ENCODE measurements at places on chromosomes 16 and 17.

GRCh38 chr17:72987166-72987565, 105.3 kb downstream of the SLC39A11 start:
- no peak for DNase-seq

- no peak for DNase-seq
Observed at GRCh38 chr17:30599428-30600059, 122.3 kb downstream of the GOSR1 start.

DNA sequence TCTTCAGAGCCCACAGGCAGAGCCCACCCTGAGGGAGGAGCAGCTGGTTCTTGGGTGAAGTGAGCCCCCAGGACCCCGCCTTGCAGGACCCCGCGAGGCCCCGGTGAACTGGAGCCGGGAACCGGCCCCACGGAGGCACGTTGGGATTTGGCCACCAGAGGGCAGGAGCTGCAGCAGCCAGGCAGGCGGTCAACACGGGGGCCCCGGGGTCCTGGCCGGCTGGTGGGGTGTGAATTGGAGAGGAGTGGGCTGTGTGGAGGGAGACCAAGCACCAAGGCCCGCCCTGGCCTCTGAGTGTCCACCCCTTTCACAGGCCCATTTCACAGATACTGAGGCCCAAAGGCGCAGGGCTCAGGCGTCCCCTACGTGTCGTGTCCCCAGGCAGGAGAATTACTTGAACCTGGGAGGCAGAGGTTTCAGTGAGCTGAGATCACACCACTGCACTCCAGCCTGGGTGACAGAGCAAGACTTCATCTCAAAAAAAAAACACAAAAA, 2.2 kb downstream of the DPEP1 start:
- DNase-seq: no peak

- DNase-seq: no peak
Observed at GRCh38 chr17:50721194-50722010, 2.0 kb downstream of the LUC7L3 start.

- no peak for DNase-seq
Observed at GRCh38 chr16:35221482-35222185, 1762.2 kb downstream of the TP53TG3F start.

DNA sequence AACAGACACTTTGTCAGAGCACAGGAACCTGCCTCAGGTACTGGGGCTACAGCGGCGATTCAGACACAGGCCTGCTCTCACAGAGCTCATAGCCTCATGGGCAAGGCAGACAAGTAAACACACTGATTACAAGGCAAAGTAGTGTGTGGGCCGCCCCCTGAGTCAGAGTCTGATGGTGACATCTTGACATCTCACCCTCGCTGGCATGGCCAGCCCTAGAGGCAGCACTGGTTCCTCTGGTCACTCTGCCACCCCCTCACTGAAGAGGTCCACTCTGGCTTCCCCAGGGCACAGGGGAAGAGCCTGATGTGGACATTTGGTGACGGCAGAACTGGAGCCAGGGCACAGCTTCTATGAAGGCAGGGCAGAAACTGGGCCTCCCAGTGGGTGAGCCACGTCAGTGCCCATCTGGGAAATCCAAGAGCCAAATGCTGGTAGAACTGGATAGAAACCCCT, 32.9 kb upstream of the TOB1 start:
- no peak for DNase-seq

DNA sequence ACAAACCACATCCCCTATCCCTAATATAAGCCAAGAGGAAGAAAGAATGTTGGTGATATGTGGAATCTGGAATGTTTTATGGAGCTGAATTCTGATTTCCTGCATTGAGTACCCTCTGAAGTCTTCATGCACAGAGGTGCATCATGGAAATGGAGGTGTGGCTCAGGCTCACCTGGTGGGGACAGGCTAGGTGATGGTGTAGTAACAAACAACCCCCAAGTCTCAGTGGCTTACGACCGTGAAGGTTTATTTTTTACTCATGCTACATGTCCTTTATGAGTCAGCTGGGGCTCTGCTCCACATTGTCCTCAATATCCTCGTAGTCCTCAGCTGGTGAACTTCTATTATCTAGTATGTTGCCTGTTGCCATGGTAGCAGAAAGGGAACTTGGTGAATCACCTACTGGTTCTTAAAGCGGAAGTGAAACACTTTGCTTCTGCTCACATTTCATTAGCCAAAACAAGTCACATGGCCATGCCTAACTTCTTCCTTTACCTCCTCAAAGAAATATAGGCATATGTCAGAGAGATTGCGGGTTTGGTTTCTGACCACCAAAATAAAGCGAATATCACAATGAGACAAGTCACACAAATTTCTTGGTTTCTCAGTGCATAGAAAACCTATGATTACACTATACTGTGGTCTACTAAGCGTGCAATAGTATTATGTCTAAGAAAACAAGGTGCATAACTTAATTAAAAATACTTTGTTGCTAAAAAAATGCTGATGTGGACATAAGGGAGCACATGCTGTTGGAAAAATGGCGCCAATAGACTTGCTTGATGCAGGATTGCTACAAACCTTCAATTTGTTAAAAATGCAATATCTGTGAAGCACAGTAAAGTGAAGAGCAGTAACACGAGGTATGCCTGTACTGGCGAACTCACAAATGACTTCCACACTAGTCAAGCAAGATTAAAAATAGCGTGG, at the start of gene PMFBP1:
Gene PMFBP1 (minus strand): TSS at position 51 of the 930 bp plus-strand sequence. CDS start 947 bp downstream, outside the sequence.
- no peak for DNase-seq

GRCh38 chr17:41775394-41776226, 10.9 kb downstream of the JUP start:
- DNase-seq: no peak

DNA sequence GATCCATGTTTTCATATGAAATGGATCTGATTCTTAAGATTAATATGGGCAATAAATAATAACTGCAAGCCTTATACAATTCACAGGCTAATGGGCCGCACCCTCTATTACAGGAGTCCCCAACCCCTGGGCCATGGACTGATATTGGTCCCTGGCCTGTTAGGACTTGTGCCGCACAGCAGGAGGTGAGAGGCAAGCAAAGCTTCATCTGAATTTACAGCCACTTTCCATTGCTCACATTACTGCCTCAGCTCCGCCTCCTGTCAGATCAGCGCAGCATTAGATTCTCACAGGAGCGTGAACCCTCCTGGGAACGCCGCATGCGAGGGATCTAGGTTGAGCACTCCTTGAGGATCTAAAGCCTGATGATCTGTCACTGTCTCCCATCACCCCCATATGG, 26.8 kb downstream of the METTL16 start:
- DNase-seq: no peak

DNA sequence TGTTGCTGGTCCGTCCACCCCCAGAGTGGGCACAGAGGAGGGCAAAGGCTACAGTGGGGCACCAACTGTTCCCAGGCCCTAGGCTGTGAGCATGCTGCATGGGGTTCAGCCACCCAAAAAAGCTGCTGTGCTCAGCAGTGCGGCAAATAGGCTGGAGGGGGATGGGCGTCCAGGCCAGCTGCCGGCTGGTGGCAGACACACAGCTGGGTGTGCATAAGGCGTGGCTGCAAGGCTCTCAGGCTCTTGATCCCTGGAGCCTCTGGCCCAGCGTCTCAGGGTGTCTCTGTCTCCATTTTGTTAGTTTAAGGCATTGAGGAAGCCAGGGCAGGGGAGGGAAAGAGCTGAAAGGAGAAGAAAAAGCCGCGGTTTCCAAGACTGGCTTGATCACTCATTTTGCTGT, 8.8 kb downstream of the RPL19 start:
- DNase-seq: no peak

GRCh38 chr16:3133844-3134243, 985 bp upstream of the ZNF213 start:
- no peak for DNase-seq

- DNase-seq: no peak
Observed at GRCh38 chr17:37700881-37701280, 44.0 kb downstream of the HNF1B start.

GRCh38 chr16:72105978-72106377, 12.3 kb downstream of the DHX38 start:
- no peak for DNase-seq

DNA sequence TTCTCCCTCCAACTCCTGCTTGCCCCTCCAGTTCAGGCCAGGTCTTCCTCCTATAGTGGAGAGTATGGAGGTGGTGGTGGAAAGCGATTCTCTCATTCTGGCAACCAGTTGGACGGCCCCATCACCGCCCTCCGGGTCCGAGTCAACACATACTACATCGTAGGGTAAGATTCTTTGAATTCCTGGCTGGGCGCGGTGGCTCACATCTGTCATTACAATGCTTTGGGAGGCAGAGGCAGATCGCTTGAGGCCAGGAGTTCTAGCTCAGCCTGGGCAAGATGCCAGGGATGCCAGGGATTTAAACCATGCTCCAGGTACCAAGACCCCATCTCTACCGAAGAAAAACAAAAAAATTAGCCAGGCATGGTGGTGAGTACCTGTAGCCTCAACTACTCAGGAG, 1.4 kb downstream of the ZG16 start:
- DNase-seq: no peak

DNA sequence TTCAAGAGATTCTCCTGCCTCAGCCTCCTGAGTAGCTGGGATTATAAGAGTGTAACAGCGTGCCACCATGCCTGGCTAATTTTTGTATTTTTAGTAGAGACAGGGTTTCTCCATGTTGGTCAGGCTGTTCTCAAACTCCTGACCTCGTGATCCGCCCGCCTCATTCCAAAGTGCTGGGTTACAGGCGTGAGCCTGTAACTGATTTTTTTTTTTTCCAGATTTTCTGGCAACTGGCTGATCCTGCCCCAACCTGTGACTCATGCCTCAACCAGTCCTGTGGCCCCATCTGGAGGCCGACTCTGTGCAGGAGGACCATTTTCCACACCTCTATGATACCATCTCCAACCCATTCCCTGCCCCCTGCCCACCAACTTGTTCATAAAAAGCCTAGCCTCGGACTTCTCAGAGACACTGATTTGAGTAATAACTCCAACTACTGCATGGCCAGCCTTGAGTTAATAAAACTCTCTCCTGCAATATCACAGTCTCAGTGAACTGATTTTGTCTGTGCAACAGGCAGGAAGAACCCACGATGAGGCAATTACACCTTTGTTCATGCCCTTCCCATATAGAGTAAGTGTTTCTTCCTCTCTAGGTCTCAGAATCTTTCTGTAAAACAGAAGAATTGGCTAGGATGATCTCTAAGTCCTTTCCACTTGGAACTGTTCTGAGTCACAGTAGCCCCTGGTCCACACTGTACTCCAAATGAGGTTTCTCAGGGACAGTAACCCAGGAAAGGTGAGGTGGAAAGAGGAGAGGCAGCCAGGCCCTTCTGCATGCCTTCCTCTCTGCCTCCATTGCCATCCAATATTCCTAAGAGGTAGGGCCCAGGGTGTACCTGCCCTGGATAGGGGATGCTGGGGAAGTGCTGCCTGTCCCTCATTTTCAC, 8.8 kb upstream of the CNOT1 start:
- no peak for DNase-seq

DNA sequence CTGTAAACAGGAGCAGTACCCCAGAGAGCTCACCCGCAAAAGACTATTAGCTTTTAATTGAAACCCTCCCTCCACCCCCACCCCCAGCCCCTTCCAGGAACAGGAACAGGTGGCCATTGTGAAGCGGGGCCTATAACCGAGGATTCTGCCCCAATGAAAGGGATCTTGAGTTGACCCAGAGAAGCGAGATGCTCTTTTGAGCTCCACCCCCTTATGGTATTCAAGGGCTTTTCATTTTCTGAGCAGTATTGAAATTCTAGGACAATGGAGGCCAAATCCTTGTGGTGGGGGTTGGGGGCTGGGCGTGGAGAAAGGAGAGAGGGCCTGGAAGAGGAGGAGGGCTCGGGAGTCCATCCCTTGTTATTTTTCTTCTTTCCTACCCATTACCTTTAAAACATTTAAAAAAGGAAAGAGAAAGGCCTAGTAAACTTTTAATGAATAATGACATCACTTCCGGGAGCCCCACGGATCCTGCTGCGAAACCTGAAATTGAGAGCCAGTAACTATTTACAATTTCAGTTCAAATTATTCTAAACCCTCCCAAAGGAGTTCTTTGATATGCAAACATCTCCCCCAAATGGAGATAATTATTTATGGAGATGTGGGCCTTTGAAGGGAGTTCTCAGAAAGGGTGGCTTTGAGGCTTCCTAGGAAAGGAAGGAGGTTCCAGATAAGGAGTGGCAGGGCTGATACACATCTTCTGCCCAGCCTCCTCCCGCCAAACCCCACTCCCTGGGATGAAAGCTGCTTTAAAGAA, 30.5 kb downstream of the HS3ST3B1 start:
- no peak for DNase-seq

GRCh38 chr16:59046335-59046734, 312.2 kb upstream of the GOT2 start:
- no peak for DNase-seq

DNA sequence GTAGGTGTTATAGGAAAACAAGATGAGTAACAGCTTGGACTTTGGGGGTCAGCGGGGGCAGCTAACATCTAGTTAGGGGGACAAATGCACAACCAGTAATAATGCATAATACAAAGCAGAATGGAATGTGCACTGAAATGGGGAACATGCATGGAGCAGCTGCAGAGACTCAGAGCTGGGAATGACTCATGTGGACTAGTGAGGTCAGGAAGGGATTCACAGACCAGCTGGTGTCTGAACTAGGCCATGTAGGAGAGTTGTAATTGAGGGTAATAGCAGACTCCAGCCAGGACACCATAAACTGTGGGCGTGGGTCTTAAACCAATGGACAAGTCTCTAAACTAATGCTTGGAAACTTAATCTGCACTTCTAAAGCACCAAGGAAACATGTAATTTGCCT, 176.8 kb upstream of the ASIC2 start:
- no peak for DNase-seq

DNA sequence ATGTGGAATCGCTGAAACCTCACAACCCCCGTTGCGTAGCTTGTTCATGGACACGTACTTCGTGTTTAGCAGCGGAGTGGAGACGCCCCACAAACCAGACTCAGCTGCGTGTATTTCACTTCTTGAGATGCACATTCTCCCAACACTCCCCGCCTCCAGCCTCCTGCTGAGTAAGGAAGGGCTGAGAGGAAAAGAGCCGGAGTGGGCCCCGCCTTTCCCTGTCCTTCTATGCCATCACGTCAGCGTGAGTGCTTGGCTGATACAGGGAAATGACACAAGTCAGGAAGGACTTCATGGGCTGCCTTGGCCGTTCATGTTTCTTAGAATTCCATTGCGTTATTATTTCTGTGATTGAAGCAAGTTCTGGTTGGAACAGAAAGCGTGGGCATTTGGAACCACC, 68.6 kb upstream of the CBX4 start:
- no peak for DNase-seq

DNA sequence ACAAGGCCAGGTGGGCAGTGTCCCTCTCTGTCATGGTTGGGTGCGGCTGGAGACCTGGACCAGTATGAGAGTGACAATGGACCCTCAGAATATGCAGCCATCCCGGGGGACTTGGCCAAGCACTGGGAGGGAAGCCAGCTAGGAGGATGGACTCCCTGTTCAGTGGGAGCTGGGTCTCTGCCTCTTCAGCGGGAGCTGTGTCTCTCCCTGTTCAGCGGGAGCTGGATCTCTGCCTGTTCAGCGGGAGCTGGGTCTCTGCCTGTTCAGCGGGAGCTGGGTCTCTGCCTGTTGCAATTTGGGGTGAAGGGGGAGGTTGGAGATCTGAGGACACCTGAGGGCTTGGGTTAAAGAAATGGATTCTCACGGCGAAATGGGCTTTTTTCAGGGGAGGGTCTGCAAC, 3.8 kb upstream of the PRSS33 start:
- DNase-seq: no peak
